ENCODE measurements at places on chromosomes 3 and 15.
A peak's percentile ranks its signal among the peaks of the same experiment; 100 is the strongest.

- DNase-seq, result no peak
Observed at GRCh38 chr3:81459733-81460132, 301.7 kb downstream of the GBE1 start.

DNA sequence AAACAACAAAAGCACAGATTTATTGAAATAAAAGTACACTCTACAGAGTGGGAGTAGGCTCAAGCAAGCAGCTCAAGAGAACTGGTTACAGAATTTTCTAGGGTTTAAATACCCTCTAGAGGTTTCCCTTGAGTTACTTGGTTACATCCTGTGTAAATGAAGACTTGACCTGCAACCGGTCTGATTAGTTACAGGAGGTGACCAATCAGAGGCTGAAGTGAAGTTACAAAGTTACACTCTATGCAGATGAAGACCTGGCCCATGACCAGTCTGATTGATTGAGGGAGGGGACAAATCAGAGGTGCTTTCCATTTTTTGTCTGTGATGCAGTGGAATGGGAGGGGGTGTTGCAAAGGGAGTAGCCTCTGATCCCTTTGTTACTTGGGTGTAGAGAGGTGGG, 723.4 kb downstream of the ZPLD1 start:
- DNase-seq, result no peak

DNA sequence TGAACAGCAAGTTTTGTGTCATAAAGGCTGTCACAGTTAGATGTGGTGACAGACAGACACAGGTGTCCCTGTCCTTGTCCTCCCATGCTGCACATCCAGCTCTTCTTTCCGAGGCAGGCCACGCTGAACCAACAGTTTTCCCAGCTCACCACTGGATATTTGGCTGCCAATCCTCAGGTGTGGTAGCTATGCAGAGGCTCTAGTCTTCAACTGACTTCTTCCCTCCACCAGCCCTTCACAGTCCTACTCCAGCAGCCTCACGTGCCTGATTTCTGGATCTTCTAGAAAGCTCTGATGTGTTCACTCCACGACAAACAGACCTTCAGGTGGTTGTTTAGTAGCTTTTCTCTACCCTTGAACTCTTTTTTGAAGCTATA, 145.5 kb downstream of the UACA start:
- no peak for DNase-seq

- no peak for DNase-seq
Observed at GRCh38 chr3:179265875-179266274, 15.0 kb upstream of the KCNMB3 start.

GRCh38 chr3:123449997-123450604, 1.2 kb upstream of the ADCY5 start:
- peak; percentile 59 for DNase-seq

DNA sequence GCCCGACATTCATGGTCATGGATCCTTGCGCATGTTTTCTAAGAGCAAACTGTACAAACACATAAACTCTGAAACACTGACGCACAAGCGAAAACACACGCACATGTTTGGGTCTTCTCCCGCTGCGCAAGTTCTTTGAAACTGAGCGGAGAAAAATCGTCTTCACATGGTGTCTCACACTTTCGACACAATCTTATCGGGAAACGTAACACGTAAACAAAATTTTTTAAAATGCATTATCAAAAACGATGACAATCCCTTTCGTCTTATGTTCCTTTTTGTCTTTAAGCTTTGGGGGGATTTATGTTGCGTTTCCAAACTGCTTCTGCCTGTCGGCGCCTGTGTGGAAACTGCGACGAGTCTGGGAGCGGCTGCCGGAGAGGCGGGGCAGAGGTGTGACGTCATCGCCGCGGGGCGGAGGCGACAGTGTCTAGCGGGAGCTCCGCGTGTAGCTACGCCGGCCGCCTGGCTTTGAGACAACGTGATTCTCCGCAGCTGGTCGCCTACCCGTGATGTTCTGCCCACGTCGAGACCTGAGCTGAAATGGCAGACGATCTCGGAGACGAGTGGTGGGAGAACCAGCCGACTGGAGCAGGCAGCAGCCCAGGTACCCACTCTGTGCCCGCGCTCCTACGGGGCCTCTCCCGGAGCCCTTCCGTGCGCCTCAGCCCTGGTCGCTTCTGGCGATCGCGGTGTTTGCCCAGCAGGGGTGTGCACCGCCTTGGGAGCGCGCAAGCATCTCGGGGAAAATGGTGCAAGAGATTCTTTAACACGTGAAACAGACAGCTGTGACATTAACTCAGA, at the start of gene CMSS1:
Gene CMSS1 (plus strand): TSS at position 426 of the 804 bp plus-strand sequence.
- DNase-seq, result peak; percentile 97

- peak; percentile 65 for DNase-seq
Observed at GRCh38 chr15:75042730-75043508, 19.5 kb downstream of the PPCDC start.

DNA sequence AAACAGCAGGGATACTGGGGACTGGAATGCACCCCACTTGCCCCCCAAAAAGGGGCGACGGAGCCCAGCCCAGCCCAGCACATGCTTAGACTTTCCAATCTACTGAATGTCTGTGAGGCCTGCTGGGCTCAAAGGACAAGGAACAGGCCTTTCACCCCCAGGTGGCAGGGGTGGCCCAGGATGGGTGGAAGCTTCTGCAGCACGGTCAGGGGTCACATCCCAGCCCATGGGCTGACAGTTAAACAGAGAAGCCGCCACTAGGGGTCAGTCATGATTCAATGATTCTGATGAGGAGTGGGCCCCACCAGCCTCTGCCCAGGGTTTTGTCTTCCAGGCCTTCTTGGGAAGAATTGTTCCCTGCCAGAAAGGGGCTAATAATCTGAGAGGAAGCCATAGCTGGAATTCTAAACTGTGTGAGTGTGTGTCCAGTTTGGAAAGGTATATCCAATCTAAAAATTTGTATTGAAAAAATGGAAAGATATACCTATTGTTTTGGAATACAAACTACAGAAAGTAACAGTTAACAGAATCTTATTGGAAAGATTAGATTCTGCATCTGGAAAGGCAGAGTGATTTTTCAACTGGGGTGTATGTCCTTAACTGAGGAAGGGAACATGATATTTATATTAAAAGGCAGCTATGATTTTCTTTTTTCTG, 2.2 kb downstream of the CHRNB4 start:
- DNase-seq, result peak; percentile 75

- no peak for DNase-seq
Observed at GRCh38 chr3:190119461-190120268, 1.0 kb downstream of the P3H2 start.

GRCh38 chr3:118495206-118495605, 539.4 kb downstream of the IGSF11 start:
- no peak for DNase-seq

GRCh38 chr3:41649129-41649739, 312.7 kb downstream of the ULK4 start:
- DNase-seq, result no peak

- DNase-seq, result no peak
Observed at GRCh38 chr15:48144889-48145288, 24.1 kb downstream of the SLC24A5 start.

- DNase-seq, result no peak
Observed at GRCh38 chr15:92937901-92938300, 37.8 kb downstream of the CHD2 start.

DNA sequence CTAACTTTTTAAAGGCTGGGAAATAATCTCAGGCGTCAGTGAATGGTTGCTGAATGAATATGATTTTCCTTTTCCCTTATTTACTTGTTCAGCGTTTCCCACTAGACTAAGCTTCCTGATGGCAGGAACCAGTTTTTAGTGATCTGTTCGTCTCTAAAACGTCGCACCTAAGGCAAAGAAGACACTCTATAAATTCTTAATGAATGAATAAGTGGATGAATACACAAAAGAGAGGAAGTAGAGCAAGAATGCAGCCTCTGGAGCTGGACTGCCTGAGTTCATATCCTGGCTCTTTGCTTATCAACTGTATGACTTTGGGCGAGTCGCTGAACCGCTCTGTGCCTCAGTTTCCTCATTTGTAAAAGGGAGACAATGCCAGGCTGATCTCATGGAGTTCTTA, 38.7 kb downstream of the WNT7A start:
- no peak for DNase-seq

- no peak for DNase-seq
Observed at GRCh38 chr3:157982359-157982758, 123.9 kb downstream of the SHOX2 start.

DNA sequence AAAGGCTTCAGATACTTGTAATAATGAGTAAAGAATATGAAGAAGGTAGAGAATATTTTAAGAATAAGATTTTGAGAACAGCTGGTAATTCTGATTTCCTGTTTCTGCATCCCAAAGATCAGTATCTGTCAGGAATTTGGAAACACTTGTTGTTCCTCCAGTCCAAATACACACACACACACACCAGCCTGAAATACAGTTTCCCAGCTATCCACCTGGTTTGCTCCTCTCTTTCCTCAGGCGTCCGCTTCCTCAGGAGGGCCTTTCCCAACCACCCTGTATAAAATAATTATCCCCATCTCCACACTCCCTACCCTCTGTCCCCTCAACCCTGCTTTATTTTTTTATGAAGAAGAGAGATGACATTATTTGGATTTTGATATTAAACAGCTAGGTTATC, 2.0 kb upstream of the FSIP1 start:
- no peak for DNase-seq

DNA sequence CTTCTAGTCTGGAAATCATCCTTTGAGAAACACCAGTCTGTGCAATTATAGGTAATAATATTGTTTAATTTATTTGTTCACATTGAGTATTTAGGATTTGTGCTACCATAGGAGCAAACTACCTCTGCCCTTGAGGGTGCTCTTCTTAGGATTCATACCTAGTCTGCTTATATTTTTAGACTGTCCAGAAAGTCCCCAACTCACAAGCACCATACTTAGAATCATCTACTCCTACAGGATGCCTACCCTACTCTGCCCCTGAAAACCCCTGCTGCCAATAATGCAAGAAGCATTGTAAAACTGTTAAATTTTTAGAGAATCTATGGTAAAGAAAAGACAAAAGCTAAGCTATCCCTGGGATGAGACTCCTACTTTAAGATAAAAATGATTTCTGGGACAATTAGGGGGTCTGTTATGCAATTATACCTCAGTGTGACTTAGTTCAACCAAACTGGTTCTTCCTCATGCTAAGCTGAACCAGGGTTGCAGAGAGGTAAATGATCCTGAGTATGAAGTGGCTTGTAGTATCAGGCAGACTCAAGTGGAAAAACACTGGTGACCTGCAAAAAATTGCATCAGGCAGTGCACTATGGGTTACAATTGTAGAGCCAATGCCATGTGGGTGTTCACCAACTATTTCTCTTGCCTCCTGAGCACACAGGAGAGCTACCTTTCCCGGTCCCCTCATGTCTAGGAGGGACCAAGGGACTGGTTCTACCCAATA, 133.3 kb downstream of the TNIK start:
- DNase-seq, result no peak

DNA sequence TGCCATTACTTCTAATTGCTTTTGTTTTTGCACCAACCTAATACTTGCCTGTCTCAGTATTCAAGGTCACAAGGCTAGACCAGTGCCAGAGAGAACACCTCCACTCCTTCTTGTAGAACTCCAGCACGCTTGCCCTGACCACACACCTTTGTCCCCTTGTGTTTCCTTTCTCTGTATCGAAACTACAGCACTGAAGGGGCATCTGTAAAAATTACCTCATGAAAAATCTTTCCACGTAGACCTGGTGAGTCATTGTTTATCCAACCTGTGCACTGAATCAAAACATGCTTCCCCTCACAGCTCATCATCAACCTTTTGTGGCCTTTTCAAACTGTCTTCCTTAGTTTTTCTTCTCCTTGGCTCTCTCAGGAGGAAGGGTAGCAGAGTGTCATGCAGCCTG, 259.5 kb downstream of the THRB start:
- DNase-seq, result no peak

GRCh38 chr3:22176911-22177310, 425.9 kb upstream of the ZNF385D start:
- DNase-seq, result no peak

DNA sequence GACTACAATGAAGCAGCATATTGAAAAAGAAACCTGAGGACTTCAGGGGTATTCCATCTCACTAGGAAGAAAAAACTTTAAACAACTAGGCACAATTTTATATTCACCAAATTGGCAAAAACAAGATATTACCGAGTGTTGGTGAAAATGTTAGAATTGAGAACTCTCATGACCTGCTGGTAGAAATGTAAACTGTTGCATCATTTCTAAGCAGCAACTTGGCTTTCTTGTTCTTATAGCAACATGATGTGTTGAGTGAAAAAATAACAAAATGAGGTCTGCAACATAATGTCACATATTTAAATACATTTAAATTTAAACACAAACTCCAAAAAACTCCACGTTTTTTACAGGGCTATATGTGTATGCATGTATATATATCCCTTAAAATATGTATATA, 59.0 kb upstream of the SPPL2A start:
- no peak for DNase-seq
